Body of pancreas (tissue), 4 donors: ENCODE measurements at places on chromosomes 5 and 9. TPM values are rescaled to one million over a fixed set of nuclear protein-coding genes. Genes with fewer than 3 reads are reported as not detected.

GRCh38 chr9:4690144-4690543, 10.8 kb downstream of the CDC37L1 start:
- H3K4me1 ChIP-seq = peaks cover 17% of the 10 kb centered on the region
- peaks cover 2% of the 10 kb centered on the region for H3K36me3 ChIP-seq
- no peak overlapping the region for H3K27ac ChIP-seq

- no peaks in the 10 kb centered on the region for H3K36me3 ChIP-seq
- H3K27me3 ChIP-seq = no peaks in the 10 kb centered on the region
- no peak overlapping the region for H3K4me3 ChIP-seq
- H3K27ac ChIP-seq = no peak overlapping the region
- H3K4me1 ChIP-seq = no peaks in the 10 kb centered on the region
- DNase-seq = no peak
Measured at GRCh38 chr9:76438841-76439588, 20.0 kb upstream of the GCNT1 start.

DNA sequence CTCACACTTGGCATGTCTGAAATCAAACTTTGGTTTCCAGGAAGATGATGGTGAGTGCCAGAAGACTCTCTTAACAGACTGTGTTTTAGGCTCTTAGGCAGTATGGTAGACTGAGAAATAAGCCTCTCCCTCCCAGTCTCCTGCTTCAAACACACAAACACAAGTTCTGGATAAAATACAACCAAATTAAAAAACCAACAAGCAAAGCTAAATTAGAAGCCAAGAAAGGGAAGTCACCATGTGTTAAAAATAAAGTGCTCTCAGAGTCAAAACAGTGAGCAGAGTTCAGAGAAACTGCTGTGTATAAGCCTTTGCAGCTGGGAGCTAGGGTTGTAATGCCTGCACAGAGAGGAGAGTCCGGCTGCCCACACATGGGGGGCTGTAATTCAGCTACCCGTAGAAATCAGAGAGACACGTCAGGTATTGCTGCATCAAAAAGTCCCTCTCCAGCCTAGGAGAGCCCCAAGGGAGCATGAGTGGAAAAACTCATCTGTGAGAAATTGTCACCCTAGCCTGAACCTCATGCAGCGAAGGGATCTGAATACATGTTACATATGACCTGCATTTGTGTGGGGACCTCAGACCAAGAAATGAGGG, 62.6 kb downstream of the ANGPTL2 start:
- no peaks in the 10 kb centered on the region for H3K4me1 ChIP-seq
- no peak for DNase-seq
- no peaks in the 10 kb centered on the region for H3K27me3 ChIP-seq
- H3K27ac ChIP-seq = no peak overlapping the region
- no peak overlapping the region for H3K4me3 ChIP-seq
- H3K36me3 ChIP-seq = no peaks in the 10 kb centered on the region

Gene SLCO4C1
- total RNA-seq = 1.6 TPM

Gene PCDHA1
- not detected for total RNA-seq
